HT1080 (cell line): ENCODE measurements at places on chromosomes 5 and 9. TPM values are rescaled to one million over a fixed set of nuclear protein-coding genes. Genes with fewer than 3 reads are reported as not detected.

DNA sequence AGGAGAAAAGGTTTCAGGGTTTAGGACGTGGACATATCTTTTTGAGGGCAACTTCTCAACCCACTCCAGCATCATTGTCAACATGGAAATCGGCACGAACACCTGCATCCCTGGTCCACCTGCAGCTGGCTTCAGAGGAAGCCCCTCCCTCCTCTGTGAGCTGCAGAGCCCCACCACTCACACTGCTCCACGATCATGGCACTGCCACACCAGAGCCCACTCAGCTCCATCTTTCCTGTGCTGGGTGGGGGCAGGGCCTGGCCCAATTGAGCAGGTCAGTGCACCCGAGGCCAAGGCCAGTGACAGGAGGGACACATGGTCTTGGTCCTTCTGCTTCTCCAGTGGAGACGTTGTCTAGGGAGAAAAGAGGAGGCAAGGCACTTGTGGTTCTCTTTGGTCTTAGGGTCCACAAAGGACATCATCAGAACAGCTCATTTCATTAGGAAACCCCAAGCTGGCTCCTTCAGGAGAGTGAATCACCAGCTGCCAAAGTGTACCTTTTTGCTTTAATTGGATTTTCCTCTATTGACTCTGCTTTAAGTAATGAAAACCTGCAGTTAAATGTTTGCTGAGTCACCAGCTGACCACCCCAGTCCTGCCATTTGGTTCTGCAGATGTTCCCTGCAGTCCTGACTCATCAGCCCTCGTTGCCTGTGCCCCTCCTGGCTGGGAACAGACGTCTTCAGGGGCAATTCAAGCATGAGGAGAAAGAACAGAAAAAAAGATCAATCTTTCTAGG is 56.2 kb downstream of the UBE2QL1 start:
- peak; percentile 85 for DNase-seq

GRCh38 chr5:23840083-23840482 is 332.7 kb downstream of the PRDM9 start:
- DNase-seq, result no peak

DNA sequence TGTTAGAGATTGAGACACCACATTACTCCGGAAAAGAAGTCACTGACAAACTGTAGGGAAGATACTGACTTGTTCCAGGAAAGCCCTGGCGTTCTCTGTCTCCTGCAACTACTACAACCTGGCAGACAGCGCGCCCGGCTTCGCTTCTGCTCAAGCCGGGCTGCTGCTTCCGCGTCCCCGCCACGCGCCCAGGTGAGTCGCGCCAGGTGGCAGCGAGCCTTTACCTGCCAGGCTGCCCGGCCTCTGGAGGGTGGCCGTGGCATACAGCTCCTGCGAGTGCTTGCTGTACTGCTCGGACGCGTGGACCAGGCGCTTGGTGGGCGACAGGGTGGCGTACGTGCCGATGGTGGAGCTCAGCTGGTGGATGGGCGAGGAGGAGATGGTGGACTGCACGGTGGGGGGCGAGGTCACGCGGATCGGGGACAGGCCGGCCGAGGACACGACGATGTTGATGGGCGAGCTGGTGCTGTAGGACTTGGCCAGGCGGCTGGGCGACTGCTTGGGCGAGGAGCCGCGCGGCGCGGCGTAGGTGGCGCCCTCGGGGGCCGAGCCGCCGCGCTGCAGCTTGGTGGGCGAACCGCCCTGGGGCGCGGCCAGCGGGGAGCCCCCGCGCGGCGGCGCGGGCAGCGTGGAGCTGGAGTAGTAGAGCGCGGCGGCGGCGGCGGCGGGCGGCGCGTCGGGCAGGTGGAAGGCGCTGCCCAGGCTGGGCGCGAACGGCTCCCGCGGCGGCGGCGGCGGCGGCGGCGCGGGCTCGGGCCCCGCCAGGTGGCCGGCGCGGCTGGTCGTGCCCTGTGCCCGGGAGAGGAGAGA is 519.6 kb downstream of the CTNND2 start:
- no peak for DNase-seq

DNA sequence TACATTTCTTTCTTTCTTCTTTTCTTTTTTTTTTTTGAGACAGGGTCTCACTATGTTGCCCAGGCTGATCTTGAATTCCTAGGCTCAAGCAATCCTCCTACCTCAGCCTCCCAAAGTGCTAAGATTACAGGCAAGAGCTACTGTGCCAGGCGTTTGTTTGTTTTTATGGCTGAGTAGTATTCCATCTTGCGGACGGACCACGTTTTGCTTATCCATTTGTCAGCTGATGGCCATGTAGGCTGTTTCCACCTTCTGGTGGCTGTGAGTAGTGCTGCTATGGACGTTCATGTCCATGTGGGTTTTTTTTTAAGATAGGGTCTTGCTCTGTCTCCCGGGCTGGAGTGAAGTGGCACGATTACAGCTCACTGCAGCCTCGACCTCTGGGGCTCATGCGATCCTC is 2.5 kb downstream of the DOK3 start:
- no peak for DNase-seq

DNA sequence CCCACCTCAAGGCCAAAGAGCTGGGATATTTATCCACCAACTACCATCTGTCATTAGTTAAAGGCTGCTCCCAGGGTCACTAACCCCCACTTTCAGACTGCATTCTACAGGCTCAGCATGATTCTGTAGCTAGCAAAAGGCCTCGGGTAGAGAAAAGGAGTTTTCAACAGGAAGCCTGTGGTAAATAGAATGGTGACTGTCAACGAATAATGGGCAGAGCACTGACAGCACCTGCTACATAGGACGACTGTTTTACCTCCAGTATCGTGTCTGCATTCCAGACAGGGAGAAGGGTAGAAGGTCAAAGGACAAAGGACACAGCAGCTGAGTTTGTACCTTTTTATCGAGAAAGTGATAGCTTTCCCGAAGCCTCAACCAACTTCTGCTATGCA is 20.3 kb downstream of the MFAP3 start:
- DNase-seq, result no peak

GRCh38 chr5:55037046-55037771 is 13.2 kb downstream of the GZMK start:
- DNase-seq, result peak; percentile 20

- no peak for DNase-seq
Measured at GRCh38 chr9:124790301-124790700, 13.4 kb downstream of the OLFML2A start.

- no peak for DNase-seq
Measured at GRCh38 chr9:133892193-133892920, 99.8 kb downstream of the VAV2 start.

GRCh38 chr9:70303268-70303667 is 44.5 kb downstream of the SMC5 start:
- peak; percentile 10 for DNase-seq

GRCh38 chr5:73154208-73155006 is 18.6 kb upstream of the TMEM174 start:
- peak; percentile 26 for DNase-seq

- DNase-seq, result no peak
Measured at GRCh38 chr5:119829341-119829740, 200.0 kb downstream of the FAM170A start.

TOR1A gene
- total RNA-seq, result 55.1 and 75.2 TPM in 2 replicates

RANBP6 gene
- total RNA-seq, result 29.9 and 31.6 TPM in 2 replicates

OR1J2 gene
- 0.17 TPM in 1 of 2 replicates, not detected in the other for total RNA-seq
